ENCODE measurements at places on chromosomes 1 and 21.

DNA sequence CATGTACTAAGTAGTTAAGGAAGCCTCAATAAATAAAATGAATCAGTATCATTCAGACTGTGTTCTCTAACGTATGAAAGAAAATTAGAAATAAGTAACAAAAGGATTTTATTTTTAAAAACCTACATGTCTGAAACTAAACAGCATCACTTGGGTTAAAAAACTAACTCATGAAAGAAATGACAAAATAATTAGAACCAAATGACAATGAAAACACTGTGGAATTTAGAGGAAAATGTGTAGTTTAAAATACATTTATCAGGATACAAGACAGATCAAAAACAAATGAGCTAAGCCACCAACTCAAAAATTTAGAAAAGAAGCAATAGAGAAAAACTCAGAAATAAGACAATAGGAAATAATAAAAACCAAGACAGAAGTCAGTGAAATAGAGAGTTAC lies 108.7 kb downstream of the TENT5C start:
- no peak for DNase-seq

GRCh38 chr1:186615332-186615731 lies 64.9 kb downstream of the PTGS2 start:
- DNase-seq = no peak

DNA sequence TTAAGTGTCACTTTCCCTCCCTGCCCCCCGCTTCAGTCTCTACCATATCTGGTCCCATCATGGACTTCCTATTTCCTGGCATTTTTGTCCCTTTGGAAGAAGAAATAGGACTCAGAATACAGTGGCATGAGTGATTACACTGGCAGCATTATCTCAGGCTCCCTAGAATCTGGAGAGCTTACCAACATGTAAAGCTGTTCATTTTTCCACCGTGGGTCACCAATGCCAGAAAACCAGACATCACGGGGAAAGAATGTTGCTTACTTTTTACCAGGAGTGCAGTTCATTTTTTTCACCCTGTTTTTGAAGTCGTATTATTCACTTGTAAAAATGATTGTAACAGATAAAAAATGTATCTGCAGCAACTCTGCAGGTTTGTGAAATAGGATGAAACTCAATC lies 44.8 kb downstream of the BACH1 start:
- no peak for DNase-seq

DNA sequence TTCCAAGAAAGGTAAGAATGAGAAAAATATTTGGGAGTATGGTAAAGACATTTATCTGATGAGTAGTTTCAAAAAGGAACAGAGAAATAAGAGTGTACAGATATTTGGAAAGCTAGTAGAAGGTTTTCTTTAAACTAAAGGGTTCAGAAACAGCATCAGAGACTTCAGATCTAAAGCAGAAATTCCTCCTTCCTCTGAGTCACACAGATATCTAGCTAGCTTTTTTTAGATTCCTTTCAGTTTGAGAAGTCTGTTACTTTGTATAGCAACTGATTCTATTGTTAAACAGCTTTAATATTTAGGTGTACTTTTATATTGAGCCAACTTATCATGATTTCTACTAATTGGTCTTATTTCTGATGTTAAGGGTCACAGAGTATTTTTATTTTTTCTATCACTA lies 4.7 kb downstream of the AMY2B start:
- DNase-seq = no peak

- DNase-seq = no peak
Measured at GRCh38 chr1:114144016-114144415, 9.7 kb downstream of the SYT6 start.

GRCh38 chr1:18997508-18997907 lies 41.0 kb upstream of the IFFO2 start:
- no peak for DNase-seq

GRCh38 chr1:19400192-19400611 lies 85.1 kb downstream of the CAPZB start:
- no peak for DNase-seq

- no peak for DNase-seq
Measured at GRCh38 chr1:94590203-94591137, 48.9 kb upstream of the F3 start.

DNA sequence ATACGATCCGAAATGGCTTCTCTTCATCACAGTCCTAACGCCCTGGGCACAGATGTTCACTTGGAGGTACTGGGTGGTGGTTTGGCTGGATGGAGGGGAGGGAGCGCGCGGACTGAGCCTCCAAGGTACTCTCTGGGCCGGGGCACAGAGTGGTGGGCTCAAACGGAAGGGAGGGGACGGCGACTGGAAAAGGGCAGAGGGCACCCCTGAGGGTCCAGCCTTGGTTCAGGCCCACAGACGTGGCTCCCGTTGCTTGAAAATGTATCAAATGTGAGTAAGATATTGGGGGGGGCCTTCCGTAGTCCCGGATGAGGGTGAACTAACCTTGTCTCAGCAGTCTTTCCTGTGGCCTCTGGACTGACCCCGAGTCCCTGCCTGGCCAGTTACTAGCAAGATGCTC lies 463 bp downstream of the IL12RB2 start:
- no peak for DNase-seq

GRCh38 chr1:29746076-29746665 lies 509.8 kb downstream of the PTPRU start:
- no peak for DNase-seq
